ENCODE measurements at places on chromosomes 12 and 14. TPM values are rescaled to one million over a fixed set of nuclear protein-coding genes. Genes with fewer than 3 reads are reported as not detected.

DNA sequence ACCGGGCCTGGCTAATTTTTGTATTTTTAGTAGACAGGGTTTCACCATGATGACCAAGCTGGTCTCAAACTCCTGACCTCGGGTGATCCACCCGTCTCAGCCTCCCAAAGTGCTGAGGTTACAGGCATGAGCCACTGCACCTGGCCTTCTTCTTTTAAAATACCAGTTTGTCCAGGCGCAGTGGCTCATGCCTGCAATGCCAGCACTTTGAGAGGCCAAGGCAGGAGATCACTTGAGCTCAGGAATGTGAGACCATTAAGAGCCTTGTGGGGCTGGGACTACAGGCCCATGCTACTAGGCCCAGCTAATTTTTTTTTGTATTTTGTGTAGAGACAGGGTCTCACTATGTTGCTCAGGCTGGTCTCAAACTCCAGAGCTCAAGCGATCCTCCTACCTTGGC lies 8.1 kb upstream of the PEBP1 start:
- no peak for DNase-seq

GRCh38 chr12:69897744-69898143 lies 72.7 kb downstream of the MYRFL start:
- no peak for DNase-seq

Gene ST8SIA1
- total RNA-seq = 0.07 TPM

- no peak for DNase-seq
These were observed 6.8 kb upstream of the OTUB2 start for GRCh38 chr14:94019329-94019728.

Gene OTOGL
- total RNA-seq = 0.63 TPM

DNA sequence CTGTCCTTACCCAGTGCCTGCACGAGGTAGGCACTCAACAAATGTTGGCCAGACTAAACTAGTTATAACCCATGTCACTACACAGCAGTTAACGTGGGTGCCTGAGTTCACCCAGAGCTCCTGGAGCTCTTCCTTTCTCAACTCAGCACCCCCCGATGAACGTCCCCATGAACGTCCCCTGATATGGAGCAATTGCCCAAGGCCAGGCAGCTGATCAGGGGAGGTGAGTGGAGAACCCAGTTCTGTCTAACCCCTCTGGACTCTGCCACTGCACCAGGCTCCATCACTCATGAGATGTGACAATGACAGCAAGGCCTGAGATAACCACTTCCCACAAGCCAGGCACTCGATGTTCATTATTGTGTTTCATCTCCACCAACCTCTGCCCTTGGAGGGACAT lies 199.0 kb downstream of the BCL11B start:
- DNase-seq = no peak

DNA sequence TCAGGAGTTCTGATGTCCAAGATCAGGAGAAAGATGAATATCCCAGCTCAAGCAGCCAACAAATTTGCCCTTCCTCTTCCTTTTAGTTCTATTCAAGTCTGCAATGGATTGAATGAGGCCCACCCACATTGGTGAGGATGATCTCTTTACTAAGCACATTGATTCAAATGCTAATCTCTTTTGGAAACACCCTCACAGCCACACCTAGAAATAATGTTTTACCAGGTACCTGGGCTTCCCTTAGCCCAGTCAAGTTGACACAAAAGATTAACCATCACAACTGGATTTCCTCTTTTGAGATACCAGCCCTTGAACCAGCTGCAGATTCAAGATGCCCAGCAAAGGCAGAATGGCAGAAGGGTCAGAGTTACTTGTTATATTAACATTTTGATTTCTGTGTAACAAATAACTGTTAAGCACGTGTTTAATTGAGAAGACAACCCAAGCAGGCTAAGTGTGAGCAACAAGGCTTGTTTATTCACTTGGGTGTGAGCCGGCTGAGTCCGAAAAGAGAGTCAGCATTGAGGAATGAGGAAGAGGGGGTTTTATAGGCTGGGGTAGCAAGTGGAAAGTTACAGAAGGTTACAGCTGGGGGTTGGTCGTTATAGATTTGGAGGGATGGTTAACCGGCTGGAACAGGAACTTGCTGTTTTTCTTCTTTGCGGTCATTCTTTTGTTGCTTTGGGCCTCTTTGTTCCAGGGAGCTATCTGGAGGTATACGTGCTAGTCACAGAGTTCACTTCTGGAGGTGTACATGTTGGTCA lies 180.3 kb downstream of the EMP1 start:
- DNase-seq = no peak

GRCh38 chr14:56400109-56400825 lies 179.3 kb upstream of the TMEM260 start:
- DNase-seq = no peak

DNA sequence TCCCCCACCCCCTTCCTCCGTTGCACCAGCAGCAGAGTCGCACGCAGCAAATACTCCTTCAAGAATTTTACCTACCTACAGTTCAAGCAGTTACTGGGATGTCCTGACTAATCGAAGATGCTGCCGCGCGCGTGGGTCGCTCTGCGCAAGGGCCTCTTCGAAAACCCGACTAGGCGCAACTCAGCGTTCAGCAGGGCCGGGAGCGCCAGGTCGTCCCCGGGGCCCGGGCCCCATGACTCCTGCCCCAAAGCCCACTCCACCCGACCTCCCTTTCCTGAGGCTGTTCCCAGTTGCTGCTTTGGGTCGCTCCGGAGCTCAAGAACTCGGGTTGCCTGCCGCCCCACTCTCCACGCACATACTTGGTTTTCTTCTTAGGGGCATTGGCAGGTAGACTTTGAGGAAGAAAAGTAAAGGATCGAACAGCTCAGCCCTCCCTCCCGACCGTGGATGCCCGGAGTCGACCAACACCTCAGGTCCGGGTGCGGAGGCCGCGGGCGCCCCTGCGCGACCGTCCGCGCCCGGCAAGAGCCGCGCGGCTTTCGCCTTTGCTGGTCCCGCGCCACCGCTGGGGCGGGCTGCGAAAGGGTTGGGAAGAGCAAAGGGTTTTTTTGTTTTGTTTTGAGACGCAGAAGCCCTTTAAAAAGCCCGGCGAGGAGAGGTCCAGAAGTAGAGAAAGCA lies 1.9 kb downstream of the BMP4 start:
- no peak for DNase-seq

DNA sequence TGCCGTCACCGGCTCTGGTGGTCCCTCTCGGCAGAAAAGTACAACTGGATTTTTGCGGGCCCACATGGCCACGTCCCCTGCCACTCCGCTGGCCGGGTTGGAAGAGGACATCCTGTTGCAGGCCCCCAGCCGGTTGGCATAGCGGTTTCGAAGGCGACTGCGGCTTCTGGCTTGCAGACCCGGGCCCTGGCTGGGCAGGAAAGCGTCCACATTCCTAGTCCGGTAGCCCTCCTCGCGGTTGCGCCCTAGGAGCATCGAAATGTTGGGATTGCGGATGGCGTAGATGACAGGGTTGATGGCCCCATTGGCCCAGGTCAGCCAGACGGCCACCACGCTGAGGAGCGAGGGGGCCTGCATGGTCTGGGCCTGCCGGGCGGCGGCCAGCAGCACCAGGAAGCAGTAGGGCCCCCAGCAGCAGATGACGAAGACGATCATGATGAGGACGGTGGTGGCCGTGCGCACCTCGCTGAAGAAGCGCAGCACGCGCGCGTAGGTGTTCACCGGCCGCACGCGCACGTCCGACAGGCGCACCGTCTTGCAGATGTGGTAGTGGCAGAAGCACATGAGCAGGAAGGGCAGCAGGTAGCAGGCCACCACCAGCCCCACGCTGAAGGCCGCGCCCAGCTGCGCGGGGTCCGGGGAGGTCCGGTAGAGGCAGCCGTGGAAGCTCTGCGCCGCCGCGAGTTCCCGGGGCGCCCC lies 1.2 kb downstream of the GPR135 start:
- no peak for DNase-seq

DNA sequence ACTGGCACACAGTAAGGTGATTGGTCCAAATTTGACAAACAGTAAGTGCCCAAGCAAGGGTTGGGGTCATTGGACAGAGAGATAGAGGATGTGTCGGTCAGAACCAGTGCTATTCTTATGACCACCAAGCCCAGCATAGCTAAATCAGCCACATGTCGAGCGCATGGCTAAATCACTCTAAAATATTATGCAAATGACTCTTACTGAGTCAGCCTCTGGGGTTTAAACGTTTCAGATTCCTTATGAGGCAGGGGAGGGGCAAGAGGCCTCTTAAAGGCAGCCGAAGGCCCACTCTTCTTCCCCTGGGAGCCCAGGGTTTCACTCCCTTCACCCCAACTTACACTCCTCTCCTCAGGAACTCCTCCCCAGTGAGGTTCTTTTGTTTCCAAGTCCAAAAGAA lies 603 bp upstream of the ENDOU start:
- no peak for DNase-seq

- no peak for DNase-seq
These were observed 211.6 kb downstream of the FBXL14 start for GRCh38 chr12:1382826-1383225.

DNA sequence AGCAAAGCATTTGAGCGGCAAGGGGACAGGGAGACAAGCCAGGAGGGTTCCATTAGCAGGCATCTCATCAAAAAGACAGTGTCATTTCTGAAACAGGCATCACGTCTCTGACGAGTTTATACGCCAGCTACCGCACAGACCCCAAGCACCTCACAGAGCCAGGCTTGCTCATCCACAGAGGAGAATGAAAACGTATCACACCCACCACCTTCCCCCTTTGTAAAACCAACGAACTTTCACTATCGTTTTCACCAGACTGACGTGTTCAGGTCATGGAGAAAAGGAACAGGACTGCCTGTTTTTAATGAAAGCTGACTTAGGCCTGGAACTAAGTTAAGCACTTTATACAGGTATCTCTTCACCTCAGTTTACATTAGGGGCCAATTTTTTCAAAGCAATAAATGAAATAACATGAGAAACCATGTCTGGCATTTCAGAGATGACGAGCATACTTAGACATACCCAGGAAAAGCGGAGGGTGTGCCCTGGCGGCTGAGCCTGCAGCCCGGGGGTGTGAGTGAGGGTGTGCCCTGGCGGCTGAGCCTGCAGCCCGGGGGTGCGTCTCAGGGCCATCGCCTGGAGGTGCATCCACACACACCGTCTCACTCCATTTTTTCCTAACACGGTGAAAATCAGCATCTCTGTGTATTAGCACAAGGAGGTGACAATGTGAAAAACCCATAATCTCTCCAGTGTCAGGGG lies 41.9 kb downstream of the STX2 start:
- no peak for DNase-seq

Gene NTS
- total RNA-seq = not detected

Gene DYRK2
- 11.2 TPM for total RNA-seq

Gene TTLL5
- total RNA-seq = 46.2 TPM
